ENCODE measurements at places on chromosomes 5 and 9.

GRCh38 chr5:26757941-26758340 is 280.4 kb downstream of the CDH9 start:
- no peak for DNase-seq

GRCh38 chr5:143001764-143002351 is 231.7 kb downstream of the ARHGAP26 start:
- no peak for DNase-seq

DNA sequence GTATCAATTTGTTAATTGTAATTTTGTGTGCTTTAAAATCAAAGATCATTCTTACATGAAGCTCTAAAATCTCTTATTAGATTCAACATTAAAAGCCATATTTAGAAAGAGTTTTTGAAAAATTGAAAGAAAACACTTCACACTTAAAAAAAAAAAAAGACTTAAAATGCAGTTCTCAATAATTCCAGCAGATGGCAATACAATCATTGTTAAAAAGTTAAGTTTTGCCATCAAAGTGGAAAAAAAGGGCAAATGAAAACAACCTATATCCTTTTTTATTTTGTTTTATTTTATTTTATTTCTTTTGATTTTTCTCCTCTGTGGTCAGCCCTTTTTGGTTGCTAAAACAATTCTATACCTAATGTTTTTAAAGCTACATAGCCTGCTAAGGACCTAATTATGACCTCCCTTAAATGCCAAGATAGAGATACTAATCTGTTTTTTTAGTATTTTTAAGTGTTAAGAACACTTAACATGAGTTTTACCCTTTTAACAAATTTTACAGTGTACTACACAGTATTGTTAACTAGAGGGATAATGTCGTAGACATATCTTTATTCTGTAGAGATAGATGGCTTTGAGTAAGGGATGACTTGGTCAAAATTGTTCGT is 154.2 kb upstream of the DAB2 start:
- DNase-seq: no peak

- no peak for DNase-seq
These were observed 248.1 kb downstream of the CDK5RAP2 start for GRCh38 chr9:120331913-120332312.

- DNase-seq: no peak
These were observed 109.9 kb downstream of the YIPF5 start for GRCh38 chr5:144060598-144060997.

GRCh38 chr5:99773290-99773689 is 761.9 kb upstream of the FAM174A start:
- no peak for DNase-seq

- DNase-seq: no peak
These were observed 266.8 kb upstream of the ACTBL2 start for GRCh38 chr5:57749396-57749795.

GRCh38 chr5:171619744-171620143 is 165.9 kb upstream of the SMIM23 start:
- no peak for DNase-seq

GRCh38 chr9:114155995-114156656 is 789 bp downstream of the COL27A1 start:
- no peak for DNase-seq

GRCh38 chr5:142520885-142521284 is 165.0 kb downstream of the FGF1 start:
- no peak for DNase-seq

GRCh38 chr9:10095208-10095607 is 517.6 kb downstream of the PTPRD start:
- DNase-seq: no peak

- no peak for DNase-seq
These were observed 18.3 kb downstream of the CSF1R start for GRCh38 chr5:150068071-150068470.

GRCh38 chr9:112326194-112326593 is 7.2 kb downstream of the PTBP3 start:
- DNase-seq: no peak

All from stimulated activated CD4-positive, alpha-beta T cell treated with anti-CD3 and anti-CD28 coated beads, TNF-alpha, amount 100 ng/mL, for 24 hours (primary cell).